ENCODE measurements at places on chromosomes 3 and 15.

- DNase-seq, result no peak
Measured at GRCh38 chr15:60803059-60803458, 324.1 kb upstream of the ICE2 start.

- DNase-seq, result peak; percentile 85
Measured at GRCh38 chr15:78047761-78048627, 29.5 kb downstream of the TBC1D2B start.

DNA sequence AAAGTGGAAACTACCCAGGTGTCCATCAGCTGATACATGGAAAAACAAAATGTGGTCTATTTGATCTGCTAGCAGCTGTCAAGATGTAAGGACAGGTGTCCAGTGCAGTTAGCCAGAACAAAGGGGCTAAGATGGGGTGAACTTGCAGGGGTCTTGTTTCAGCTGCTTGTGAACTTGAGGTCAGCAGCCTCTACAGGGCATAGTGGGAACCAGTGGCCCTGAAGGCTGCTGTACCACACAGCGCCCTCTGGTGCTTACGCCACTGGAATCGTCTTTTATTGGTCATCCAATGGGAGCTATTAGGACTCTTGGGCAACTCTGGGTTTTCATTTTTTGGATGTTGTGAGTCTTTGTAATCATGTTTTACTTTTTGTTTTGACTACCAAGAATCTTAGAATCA lies 62.2 kb upstream of the CTSH start:
- peak; percentile 25 for DNase-seq

GRCh38 chr3:129688271-129688895 lies 81.9 kb upstream of the PLXND1 start:
- peak; percentile 60 for DNase-seq

GRCh38 chr15:75921732-75922703 lies 18.3 kb downstream of the FBXO22 start:
- DNase-seq, result peak; percentile 68

GRCh38 chr3:28232659-28233058 lies 8.8 kb upstream of the CMC1 start:
- DNase-seq, result no peak

DNA sequence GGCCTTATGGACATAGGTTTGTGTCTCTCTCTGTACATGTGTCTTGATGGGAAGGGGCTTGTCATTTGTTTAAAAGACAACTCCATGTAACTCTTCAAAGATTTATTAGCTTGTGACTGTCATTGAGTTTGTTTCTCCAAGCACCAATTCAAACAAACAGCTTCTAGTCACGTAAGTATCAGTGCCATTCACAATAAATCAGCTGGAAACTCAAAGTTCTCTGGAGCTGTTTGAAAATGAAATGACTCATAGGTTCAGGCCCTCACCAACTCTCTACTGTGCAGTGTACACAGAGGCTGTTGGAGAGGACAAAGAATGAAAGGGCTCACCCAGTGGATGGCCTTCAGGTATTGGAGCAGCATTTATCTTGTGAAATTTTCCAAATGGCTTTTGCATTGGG lies 476.3 kb downstream of the AGBL1 start:
- no peak for DNase-seq

- peak; percentile 99 for DNase-seq
Measured at GRCh38 chr3:188270423-188270972, 116.5 kb downstream of the LPP start.

- DNase-seq, result no peak
Measured at GRCh38 chr3:126930936-126931600, 51.8 kb upstream of the PLXNA1 start.

GRCh38 chr3:141373232-141373631 lies 4.9 kb downstream of the ZBTB38 start:
- DNase-seq, result no peak

GRCh38 chr3:115577000-115577399 lies 46.3 kb upstream of the GAP43 start:
- DNase-seq, result no peak

GRCh38 chr3:13235897-13236296 lies 162.7 kb upstream of the IQSEC1 start:
- DNase-seq, result no peak

- DNase-seq, result no peak
Measured at GRCh38 chr3:192887701-192888100, 30.0 kb downstream of the MB21D2 start.

GRCh38 chr15:51155891-51156290 lies 61.2 kb upstream of the TNFAIP8L3 start:
- DNase-seq, result no peak

GRCh38 chr3:129428376-129429079 lies at the start of gene EFCAB12:
EFCAB12 (minus strand) TSS chr3:129428636; CDS start chr3:129428488, 148 bp downstream.
- DNase-seq, result peak; percentile 92

GRCh38 chr3:134086616-134087015 lies 56.9 kb upstream of the SLCO2A1 start:
- no peak for DNase-seq

GRCh38 chr3:113454630-113455029 lies 13.3 kb upstream of the CFAP44 start:
- no peak for DNase-seq

Data from EH (cell line).